HFFc6 (cell line): ENCODE measurements at places on chromosomes 1 and 21. TPM values are rescaled to one million over a fixed set of nuclear protein-coding genes. Genes with fewer than 3 reads are reported as not detected.

DNA sequence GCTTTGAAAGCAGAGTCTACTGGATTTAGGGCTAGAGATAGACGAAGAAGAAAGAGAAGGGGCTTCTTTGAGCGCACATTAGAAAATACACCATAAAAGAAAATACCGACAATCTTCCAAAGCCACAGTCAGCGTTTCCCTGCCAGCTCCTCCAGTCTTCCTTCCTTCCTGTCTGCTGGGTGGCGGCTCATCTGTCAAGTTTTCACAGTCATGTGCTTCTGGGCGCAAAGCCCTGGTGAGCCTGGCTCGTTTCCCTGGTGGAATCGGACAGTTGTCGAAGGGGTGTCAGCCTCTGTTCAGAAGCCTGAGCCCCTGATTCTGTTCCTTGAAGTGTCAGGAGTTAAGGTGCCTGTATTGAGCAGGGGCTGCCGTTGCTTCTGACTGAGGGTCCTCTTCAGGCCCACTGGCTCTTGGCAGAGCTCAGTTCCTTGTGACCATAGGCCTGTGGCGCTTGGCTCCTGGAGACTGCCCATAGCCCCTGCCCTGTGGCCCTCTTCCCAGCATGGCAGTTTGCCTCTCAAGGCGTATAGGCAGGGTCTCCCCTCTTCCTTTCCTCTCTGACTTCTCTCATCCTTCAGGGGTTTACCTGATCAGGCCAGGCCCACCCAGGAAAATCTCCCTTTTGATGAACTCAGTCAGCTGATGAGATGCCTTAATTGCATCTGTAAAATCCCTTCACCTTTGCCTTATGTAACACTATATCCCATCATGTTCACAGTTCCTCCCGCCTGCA lies 58.6 kb downstream of the ADARB1 start:
- no peak for DNase-seq

- DNase-seq = no peak
Observed at GRCh38 chr1:100542285-100542684, 4.3 kb downstream of the GPR88 start.

- DNase-seq = no peak
Observed at GRCh38 chr1:189678779-189679178, 798.9 kb downstream of the BRINP3 start.

GRCh38 chr1:77831976-77832711 lies 52.7 kb downstream of the MIGA1 start:
- DNase-seq = peak; percentile 71

DNA sequence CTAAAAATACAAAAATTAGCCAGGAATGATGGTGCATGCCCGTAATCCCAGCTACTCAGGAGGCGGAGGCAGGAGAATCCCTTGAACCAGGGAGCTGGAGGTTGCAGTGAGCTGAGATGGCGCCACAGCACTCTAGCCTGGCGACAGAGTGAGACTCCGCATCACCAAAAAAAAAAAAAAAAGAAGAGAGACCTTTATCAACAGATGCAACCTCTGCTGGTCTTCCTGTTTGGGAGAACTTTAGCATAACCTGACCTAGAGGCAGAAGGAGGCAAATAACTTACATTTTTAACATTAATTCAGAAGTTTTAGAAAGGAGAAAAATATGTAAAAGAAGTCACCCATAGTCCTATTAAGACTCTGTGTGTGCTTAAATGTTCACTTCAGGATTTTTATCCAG lies 32.4 kb downstream of the SLAMF1 start:
- DNase-seq = no peak

GRCh38 chr1:168374566-168374965 lies 93.9 kb downstream of the TBX19 start:
- DNase-seq = no peak

DNA sequence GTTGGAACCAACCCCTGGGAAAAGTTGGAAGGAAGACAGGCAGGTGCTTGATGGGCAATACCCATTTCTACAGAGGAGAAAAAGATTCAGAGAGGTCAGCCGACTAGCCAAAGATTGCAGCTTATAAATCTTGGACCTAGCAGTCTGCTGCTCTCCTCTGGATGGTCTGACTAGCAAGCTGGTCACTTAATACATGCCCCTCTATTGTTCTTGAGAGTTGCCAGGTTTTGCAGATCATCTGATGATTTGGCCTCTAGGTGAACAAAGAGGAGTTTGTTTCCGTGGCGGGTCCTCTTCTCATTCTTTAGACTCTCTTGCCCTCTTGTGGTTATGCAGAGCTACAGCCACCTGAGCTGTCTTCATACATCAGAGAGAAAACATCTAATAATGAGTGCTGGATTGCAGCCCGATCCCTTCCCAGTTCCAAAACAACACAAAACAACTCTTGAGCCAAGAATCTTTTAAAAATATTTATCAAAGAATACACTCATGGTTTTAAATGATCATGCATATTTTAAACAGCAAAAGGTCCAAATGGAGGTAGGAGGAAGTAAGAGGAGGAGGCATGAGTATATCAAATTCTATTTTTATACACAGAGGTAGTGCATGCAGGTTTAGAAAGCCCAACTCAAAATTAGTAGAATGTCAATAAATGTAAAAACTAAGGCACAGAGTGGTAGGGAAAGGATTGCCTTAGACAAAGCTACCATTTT lies 115.7 kb downstream of the SLC30A10 start:
- peak; percentile 67 for DNase-seq

- no peak for DNase-seq
Observed at GRCh38 chr21:25487046-25487594, 120.2 kb downstream of the MRPL39 start.

DNA sequence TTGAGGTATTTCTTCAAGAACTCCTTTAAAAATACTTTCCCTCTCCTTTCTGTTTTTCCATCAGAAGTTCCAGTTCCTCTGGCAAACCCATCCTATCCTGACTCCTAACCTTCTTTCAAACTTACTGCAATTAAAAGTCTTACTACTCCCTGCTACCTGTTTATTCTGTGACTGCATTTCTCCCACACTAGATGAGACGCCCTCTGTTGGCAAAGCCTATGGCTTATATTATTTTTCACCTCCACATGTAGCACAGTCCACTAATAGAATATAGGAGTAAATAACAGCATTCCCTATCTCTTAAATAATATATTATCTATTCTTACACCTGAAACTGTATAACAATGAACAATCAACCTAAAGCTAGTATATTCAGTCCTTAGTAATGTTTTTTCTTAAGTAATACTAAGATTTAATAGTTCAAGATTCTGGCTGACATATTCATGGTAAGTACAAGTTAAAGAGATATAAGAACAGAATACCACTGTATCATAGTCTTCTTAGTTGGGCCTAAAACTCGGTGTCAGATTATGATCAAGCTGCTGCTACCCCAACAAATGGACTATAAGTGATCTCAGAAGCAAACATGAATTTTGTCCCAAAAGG lies 54.8 kb downstream of the RAB3GAP2 start:
- DNase-seq = no peak

- DNase-seq = no peak
Observed at GRCh38 chr21:26013970-26014369, 156.6 kb downstream of the APP start.

Gene MTMR11
- 7.0 and 9.3 TPM in 2 replicates for total RNA-seq

Gene PPM1J
- total RNA-seq = 1.0 to 1.6 TPM (median 1.2 TPM) in 3 replicates

- DNase-seq = no peak
Observed at GRCh38 chr1:108718927-108719655, 6.4 kb downstream of the FNDC7 start.

DNA sequence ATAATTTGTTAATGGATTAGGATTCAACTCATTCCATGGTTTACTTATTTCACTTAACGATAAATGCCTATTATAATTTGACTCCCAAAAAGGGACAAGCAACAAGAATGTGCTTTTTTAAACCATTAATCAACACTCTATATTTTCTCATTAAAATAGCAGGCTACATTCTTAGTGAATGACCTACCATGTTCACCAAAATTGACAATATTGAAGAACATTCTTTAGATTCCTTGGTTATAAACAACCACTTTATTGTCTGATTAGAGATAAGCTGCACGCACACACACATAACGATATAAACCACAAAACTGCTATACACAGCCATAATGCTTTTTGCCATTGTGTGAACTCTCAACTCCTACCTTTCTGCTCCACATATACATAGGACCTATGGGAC lies 75.4 kb upstream of the LRRC7 start:
- no peak for DNase-seq

Gene IGSF5
- not detected in 3 replicates for total RNA-seq

DNA sequence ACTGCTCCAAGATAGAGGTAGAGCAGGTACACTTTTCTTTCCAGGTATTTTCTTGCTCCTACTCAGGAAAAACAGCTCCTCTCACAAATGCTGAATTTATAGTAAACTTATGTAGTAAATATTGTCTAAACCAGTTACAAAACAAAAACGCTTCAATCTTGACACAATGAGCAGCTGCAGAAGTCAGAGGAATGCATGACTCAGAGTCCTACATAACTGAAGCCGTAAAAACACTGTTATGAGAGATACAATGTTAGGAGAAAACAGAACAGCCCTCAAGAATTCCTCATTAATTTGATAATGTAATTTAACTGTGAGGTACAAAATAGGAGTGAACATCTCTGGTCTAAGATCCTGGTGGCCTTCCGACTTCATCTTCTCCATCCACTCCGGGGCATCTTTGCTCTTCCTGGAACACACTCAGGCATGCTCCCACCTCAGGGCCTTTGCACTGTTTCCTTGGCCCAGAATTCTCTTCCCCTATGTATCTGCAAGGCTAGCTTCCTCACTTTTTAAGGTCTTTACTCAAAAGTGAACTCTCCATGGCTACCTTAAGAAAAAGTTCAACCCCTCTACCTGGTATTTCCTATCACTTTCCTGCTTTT lies 138.5 kb downstream of the SLC45A1 start:
- DNase-seq = peak; percentile 63

DNA sequence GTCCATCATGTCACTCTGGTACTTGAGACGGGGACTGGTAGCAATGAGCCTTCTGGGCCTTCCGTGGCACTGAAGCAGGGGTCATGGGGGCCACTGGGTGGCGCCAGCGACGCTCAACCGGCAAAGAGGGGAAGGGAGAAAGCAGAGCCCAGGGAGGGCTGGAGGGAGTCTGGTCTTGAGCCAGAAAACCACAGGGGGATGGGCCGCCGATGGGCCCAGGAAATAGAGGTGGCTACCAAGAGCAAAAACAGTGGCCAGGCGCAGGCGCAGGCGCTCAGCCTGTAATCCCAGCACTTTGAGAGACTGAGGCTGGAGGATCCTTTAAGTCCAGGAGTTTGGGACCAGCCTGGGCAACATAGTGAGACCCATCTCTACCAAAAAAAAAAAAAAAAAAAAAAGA lies 21.8 kb downstream of the EXOC8 start:
- DNase-seq = no peak

DNA sequence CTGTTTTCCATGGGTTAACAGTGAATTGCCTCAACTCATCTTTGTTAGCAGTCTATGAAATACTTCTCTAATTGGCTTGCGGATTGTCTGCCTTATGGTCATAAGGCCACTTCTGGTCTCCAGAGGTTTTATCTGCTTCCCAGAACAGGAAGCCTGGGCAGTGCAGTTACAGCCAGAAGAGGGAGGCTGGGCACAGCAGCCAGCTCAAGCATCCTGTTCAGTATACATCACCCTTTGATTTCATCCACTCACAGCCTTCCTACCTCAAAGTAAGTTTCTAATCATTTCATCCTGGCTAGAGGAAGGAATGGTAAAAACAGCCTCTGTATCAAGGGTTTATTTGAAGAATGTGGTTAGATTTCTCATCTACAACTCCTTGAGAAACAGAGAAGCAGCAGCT lies 311.5 kb upstream of the DEPDC1 start:
- DNase-seq = no peak

GRCh38 chr1:32622205-32622604 lies 28.1 kb downstream of the ZBTB8OS start:
- DNase-seq = no peak
